ENCODE measurements at places on chromosomes 3 and 15.

DNA sequence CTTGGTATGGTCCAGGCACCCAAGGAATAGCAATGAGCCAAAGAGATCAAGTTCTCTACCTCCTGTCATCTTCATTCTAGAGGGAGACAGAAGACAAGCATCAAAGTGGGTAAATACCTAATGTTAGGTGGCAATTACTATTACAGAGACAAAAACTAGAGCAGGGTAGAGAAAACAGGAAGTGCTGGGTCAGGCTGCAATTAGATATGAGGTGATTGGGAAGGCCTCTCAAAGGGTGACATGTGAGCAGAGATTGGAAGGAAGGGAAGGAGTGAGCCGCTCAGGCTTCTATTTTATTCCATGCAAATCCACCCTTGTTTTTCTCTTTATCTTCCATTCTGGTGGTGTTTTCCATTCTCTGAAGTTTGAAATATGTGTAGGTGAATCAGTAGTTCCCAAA, 37.4 kb downstream of the EBLN2 start:
- no peak for DNase-seq

DNA sequence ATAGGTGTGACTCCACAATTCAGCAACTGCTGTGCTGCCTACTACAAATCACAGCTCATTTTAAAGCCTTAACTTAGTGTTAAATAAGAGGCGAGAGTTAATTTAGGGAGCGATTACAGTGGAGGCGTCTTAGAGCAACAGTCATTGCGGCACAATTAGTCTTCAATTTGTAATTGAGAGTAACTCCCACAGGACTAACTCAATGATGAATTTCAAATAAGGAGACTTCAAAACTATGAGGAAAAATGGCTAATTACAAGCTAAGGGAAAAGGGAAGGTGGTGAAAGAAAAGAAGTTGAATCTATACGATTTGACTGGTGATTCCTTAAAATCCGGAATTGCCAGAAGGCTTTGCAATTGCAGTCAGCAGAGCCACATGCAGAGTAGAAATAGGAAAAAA, 63.7 kb upstream of the FOXB1 start:
- DNase-seq: no peak

- no peak for DNase-seq
These were observed 44.3 kb downstream of the SH3GL3 start for GRCh38 chr15:83491486-83491885.

DNA sequence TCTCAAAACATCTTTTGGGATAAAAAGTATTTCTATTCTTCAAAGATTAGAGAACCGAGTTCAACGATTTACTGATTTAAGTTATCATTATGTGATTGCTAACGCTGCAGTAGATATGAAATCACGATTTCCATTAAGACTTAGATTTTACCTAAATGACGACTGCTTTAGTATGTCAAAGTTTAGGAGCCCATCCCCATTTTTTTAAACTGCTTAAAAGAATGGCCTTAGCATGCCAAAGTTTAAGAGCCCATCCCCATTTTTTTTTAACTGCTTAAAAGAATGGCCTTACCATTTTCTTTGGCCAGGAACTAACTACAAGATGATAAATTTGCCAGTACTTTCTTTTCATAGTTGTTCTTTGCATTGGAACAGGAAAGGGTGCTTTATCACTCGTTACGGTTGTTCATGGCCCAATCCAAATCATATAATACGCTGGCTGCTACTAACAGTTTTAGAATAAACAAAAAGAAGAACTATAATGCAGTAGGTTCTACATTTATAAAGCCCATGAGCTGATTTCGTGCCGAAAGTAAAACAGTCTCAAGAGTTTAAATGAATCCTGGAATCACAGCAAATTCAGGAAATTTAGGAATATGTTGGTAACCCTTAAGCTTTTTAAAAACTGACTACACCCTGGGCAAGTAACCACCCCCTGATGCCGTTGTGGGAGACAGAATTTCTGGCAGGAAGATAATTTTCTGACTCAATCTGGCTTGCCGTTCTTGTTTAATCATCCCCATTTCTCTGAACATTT, 869 bp upstream of the TSC22D2 start:
- no peak for DNase-seq

- no peak for DNase-seq
These were observed 32.9 kb downstream of the PSTPIP1 start for GRCh38 chr15:77027697-77028450.
